ENCODE measurements at places on chromosomes 2 and 18. TPM values are rescaled to one million over a fixed set of nuclear protein-coding genes. Genes with fewer than 3 reads are reported as not detected.

Gene GPR75
- polyA plus RNA-seq, result not detected

GRCh38 chr2:54249629-54250028 is 6.4 kb downstream of the TSPYL6 start:
- H3K36me3 ChIP-seq, result no peaks in the 10 kb centered on the region
- no peak for DNase-seq
- H3K4me1 ChIP-seq, result no peaks in the 10 kb centered on the region
- no peak overlapping the region for H3K27ac ChIP-seq
- H3K27me3 ChIP-seq, result no peaks in the 10 kb centered on the region

DNA sequence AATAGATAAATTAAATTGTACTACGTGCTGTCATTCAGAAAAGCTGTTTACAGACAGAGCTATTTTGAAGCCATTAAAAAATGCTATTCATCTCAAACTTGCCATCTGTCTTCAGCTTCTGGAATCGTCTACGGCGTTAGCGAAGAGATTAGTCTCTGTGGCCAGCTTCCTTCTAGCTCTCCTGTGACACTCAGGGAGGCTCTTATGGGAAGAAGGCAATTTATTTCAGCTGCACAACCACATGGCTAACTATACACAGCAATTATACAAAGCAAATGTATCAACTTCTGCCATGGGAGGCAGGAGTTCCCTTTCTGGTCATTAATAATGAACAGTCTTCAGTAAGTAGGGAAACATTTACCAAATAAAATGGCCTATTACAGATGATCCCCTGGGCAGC is 6.3 kb downstream of the CTAGE1 start:
- H3K4me1 ChIP-seq, result peaks cover 11% of the 10 kb centered on the region
- no peaks in the 10 kb centered on the region for H3K27me3 ChIP-seq
- no peak overlapping the region for H3K4me3 ChIP-seq
- no peaks in the 10 kb centered on the region for H3K36me3 ChIP-seq

GRCh38 chr18:55401638-55402191 is 186.3 kb downstream of the TCF4 start:
- H3K4me3 ChIP-seq, result no peak overlapping the region
- no peaks in the 10 kb centered on the region for H3K27me3 ChIP-seq
- no peak for DNase-seq
- no peaks in the 10 kb centered on the region for H3K36me3 ChIP-seq

DNA sequence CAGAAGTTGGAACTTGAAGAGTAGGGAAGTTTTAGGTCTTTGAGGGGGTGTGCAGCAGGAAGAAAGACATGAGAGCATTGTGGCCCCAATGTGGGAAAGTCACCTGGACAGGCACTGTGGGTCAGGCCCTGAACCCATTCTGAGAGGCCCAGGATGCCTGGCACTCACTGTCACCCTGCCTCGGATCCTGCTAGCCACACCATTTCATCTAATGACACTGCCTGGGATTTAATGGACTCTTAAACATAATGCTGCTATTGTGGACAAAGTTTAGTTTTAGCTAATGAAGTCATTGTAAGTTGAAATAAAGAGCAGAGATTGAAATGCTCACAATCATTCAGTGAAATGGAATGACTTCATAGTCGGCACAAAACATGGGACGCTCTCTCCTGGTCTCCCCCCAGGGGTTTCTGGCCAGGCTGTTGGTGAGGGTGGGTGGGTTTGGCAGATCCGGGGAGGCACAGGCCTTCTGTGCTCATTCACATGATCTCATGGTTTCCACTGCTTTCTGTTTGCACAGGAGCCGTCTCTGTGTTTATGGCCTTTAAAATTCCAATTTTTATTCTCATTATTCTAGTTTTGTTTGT is 141.8 kb upstream of the KLHL29 start:
- no peak overlapping the region for H3K4me3 ChIP-seq
- H3K27ac ChIP-seq, result no peak overlapping the region
- no peaks in the 10 kb centered on the region for H3K36me3 ChIP-seq
- no peaks in the 10 kb centered on the region for H3K4me1 ChIP-seq
- H3K27me3 ChIP-seq, result no peaks in the 10 kb centered on the region

Gene CAPN13
- polyA plus RNA-seq, result not detected

Gene CAPN14
- 0.07 TPM for polyA plus RNA-seq

Gene AGAP1
- polyA plus RNA-seq, result 1.2 TPM

DNA sequence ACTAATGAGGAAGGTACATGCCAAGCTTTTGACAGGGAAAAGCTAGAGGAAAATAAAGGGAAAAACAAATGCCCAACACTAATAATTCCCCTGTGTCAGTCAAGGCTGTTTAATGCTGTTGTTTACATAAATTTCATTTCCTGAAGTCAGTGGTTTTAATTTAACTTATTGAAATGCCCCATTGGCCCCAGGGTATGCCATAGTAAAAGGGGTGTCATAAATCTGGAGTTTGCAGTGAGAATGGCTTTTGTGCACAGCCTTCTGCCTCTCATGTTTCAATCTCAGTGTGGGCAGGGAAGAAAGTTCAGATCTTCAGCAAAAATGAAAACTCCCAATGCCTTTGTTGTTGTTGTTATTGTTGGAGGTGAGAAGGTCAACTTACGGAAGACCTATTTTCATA is 550.1 kb upstream of the DCC start:
- no peak overlapping the region for H3K27ac ChIP-seq
- H3K27me3 ChIP-seq, result no peaks in the 10 kb centered on the region
- no peaks in the 10 kb centered on the region for H3K36me3 ChIP-seq
- H3K4me3 ChIP-seq, result no peak overlapping the region
- no peaks in the 10 kb centered on the region for H3K4me1 ChIP-seq

DNA sequence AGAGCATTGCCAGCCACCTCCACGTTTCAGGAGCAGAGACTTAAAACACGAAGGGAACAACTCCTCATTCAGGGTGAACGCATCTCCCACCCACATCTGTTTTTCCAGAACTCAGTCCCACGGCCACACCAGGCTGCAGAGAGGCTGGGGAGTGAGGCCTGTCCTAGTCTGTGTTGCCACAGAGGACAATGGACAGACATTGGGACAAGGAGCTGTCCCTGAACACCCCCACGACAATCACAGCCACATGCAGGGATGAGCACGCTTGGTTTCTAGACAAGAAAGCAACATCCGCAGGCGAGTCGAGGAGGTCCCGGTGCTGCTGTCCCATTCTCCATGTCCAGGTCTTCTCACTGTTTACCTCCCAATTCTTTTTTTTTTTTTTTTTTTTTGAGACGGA is 167.4 kb downstream of the EIPR1 start:
- DNase-seq, result no peak
- H3K4me3 ChIP-seq, result no peak overlapping the region
- no peaks in the 10 kb centered on the region for H3K27me3 ChIP-seq
- H3K4me1 ChIP-seq, result no peaks in the 10 kb centered on the region

- no peak overlapping the region for H3K27ac ChIP-seq
- H3K36me3 ChIP-seq, result no peaks in the 10 kb centered on the region
- DNase-seq, result no peak
- no peaks in the 10 kb centered on the region for H3K4me1 ChIP-seq
- H3K27me3 ChIP-seq, result no peaks in the 10 kb centered on the region
Observed at GRCh38 chr2:140502951-140503630, 1627.7 kb downstream of the LRP1B start.

- H3K4me3 ChIP-seq, result no peak overlapping the region
- peaks cover 9% of the 10 kb centered on the region for H3K36me3 ChIP-seq
- DNase-seq, result no peak
- no peak overlapping the region for H3K27ac ChIP-seq
- no peaks in the 10 kb centered on the region for H3K4me1 ChIP-seq
- H3K27me3 ChIP-seq, result no peaks in the 10 kb centered on the region
Observed at GRCh38 chr2:43400508-43400907, 174.1 kb upstream of the ZFP36L2 start.

GRCh38 chr2:39728941-39729351 is 50.1 kb downstream of the THUMPD2 start:
- H3K4me1 ChIP-seq, result no peaks in the 10 kb centered on the region
- H3K27ac ChIP-seq, result no peak overlapping the region
- H3K4me3 ChIP-seq, result no peak overlapping the region
- no peak for DNase-seq

- no peak overlapping the region for H3K27ac ChIP-seq
- H3K4me1 ChIP-seq, result no peaks in the 10 kb centered on the region
- H3K4me3 ChIP-seq, result no peak overlapping the region
- no peaks in the 10 kb centered on the region for H3K36me3 ChIP-seq
Observed at GRCh38 chr2:119327431-119327830, 39.2 kb downstream of the C2orf76 start.

Gene REG1B
- not detected for polyA plus RNA-seq

Gene NPPC
- not detected for polyA plus RNA-seq

DNA sequence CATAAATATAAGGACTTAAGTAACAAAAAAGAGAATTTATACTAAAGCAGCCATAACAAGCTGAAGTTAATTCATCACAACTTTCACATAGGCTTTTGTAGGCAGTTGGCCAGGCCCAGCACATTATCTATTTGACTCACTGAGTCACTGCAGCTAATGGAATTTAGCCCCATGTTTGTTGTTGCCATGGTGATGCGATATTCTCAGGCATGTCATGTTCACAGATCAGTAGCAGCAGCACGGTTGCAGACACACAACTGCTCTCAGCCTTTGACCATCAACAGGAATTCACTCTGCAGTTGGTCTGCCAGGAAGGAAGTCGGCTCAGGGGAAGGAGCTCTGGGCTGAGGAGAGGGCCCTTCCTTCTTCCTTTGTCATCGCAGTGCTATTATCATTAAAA is 639.8 kb downstream of the TMEM182 start:
- H3K36me3 ChIP-seq, result no peaks in the 10 kb centered on the region
- H3K27ac ChIP-seq, result no peak overlapping the region
- no peaks in the 10 kb centered on the region for H3K4me1 ChIP-seq
- no peaks in the 10 kb centered on the region for H3K27me3 ChIP-seq

DNA sequence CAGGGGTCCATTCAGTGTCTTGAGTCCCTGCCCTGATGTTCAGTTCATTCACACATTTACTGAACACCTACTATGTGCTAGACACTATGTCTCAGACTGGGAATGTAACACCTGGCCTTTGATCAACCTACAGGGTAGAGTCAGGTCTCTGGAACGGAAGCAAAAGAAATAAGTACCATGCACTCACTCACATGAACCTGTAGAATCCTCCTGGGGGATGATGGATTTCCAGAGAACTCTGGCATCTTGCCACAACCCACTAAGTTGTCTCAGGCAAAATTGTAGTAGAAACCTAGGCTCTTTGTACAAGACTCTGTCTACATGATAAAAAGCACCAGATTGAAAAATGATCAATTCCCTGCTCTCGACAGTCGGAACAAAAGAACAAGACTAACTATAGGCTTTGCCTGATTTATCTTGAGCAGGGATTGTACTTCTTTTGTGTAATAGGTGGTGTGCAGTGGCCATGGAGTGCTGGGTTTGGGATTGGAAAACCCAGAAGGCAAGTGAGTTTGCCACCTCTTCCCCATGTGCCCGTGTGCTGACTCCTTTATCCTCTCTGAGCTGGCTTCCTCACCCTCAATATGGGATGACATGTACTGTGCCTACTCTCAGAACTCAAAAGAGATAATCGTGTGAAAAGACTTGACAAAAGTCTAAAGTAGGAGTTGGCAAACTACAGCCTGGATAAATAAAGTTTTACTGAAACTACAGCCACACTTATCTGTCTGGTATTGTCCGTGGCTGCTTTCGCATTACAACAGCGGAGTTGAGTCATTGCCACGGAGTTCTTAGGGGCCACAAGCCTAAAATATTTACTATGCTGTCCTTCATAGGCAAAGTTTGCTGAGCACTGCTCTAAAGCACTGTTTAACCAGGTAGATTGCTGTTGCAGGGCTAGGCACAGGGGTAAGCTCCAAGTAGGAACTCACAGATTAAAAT is 4.4 kb downstream of the CAPN14 start:
- H3K4me3 ChIP-seq, result no peak overlapping the region
- H3K27me3 ChIP-seq, result no peaks in the 10 kb centered on the region

Gene TFPI
- not detected for polyA plus RNA-seq

Gene GAREM2
- 3.1 TPM for polyA plus RNA-seq

- no peak overlapping the region for H3K27ac ChIP-seq
Observed at GRCh38 chr2:38634684-38635083, 31.2 kb upstream of the GALM start.

Gene CLASP1
- 22.2 TPM for polyA plus RNA-seq

DNA sequence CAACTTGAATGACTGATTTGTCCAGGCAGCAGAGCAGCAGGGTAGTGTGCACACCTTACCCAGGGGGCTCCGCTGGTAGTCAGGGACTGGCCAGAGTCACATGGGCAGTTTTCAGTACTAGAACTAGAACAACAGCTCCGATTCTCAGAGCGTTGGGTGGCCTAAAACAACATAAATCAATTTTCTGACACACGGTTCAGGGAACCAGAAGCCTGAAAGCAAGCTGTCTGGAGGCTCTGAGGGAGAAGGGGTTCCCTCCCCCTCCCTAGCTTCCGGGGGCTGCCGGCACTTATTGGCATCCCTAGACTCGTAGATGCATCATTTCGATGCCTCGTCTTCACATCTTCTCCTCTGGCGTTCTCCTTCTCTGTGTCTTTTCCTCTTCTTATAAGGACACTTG is 13.4 kb upstream of the ITGB6 start:
- no peak overlapping the region for H3K4me3 ChIP-seq
- H3K27me3 ChIP-seq, result no peaks in the 10 kb centered on the region
- H3K4me1 ChIP-seq, result no peaks in the 10 kb centered on the region
- DNase-seq, result no peak

Gene CPO
- not detected for polyA plus RNA-seq

DNA sequence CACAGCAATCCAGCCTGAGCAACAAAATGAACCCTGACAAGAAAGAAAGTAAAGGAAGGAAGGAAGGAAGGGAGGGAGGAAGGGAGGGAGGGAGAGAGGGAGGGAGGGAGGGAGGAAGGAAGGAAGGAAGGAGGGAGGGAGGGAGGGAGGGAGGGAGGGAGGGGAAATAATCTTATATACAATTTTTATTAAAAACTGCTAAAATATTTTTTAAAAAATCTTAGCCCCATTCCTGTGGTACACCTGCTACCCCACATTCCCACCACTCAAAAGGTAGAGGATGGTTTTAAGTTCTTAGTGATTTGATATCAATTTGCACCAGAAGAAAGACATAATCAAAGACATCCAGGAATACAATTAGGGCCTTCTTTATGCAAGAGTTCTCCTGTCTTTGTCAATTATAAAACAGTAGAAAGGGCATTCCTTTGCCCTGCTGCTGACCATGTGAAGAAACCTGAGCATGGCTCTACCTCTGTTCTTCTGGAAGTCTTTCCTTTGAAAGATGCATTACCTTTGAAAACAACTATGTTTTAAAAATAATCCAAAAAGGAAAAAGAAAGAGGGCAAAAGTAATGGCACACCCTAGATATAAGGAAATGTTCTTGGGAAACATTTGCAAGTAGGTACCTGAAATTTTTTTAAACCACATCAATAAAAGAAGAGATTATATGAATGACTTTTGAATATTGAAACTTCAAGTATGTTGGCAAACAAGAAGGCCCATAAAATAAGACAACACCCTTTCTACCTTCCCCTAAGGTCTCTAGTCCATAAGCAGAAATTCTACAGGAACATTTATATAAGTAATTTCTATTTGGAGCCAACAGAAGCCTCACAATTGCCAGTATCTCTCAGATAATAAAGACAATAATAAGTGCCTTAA is 33.7 kb upstream of the ACVR2A start:
- H3K4me3 ChIP-seq, result no peak overlapping the region
- no peaks in the 10 kb centered on the region for H3K4me1 ChIP-seq
- no peak overlapping the region for H3K27ac ChIP-seq
- H3K27me3 ChIP-seq, result no peaks in the 10 kb centered on the region

GRCh38 chr2:63734510-63734909 is 107.2 kb upstream of the UGP2 start:
- no peak for DNase-seq
- no peaks in the 10 kb centered on the region for H3K27me3 ChIP-seq
- H3K27ac ChIP-seq, result no peak overlapping the region

Data from CD8-positive, alpha-beta memory T cell (primary cell).